ENCODE measurements at places on chromosomes 6 and 20.

GRCh38 chr6:109964949-109965348 lies 13.2 kb upstream of the GPR6 start:
- no peak for DNase-seq

DNA sequence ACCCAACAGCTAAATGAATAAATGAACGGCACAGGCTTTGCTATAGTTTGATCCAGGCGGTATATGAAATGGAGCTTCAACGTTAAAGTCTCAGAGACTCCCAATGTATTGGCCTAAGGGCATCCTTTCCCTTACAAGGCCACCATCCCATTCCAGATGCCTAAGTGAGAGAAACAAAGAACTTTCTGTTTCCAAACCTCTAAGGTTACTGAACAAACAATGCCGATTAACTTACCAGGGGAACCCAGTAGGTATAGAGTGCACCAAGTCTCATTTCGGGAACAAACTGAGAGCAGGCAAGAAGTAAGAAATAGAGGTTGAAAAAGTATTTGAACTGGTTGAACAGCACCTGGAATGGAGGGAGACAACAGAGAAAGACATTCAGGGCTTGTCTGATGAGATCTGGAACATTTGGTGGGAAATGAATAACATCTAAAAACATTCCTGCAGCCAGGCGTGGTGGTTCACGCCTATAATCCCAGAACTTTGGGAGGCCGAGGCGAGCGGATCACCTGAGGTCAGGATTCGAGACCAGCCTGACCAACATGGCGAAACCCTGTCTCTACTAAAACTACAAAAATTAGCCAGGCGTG lies 42.5 kb downstream of the ATP9A start:
- no peak for DNase-seq

GRCh38 chr6:110043366-110043994 lies 65.4 kb downstream of the GPR6 start:
- no peak for DNase-seq

DNA sequence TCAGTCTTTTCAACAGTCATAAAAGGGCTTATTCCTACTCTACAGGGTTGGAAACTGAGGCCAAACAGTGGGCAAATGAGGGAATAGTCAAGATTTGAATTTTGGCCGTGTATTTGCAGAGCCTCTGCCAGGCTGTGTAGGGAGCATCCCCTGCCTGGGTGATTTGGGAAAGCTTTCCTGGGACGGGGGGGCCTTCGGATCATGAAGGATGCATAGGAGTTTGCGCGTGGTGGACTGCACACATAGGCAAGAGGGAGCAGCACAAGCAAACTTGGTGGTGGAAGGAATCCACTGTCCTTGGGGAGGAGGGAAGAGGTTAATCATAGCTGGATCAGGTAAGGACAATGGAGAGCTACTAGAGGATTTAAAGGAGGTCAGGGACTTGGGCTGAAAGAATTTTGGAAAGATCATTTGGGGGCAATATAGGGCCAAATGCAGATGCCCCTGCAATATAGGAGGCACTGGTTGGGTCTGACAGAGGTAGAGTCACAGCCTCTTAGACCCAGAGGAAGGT lies 2.5 kb downstream of the PTPRA start:
- no peak for DNase-seq

DNA sequence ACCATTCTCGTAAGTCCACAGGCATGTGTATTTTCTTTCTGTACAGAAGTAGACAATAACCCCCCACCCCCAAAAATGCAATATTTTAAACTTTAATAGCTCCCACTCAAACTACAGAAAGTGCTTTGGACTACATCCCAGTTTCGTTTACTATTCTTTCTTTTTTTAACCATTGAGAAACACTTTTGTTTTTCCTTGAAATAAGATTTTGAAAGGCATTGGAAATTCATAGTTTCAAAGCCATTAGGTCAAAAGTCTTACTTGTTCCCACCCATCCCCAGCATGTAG lies 140.0 kb downstream of the KIF16B start:
- DNase-seq = no peak

GRCh38 chr20:17403461-17403860 lies 127.7 kb downstream of the BFSP1 start:
- DNase-seq = no peak

Measured in stimulated activated CD4-positive, alpha-beta T cell treated with anti-CD3 and anti-CD28 coated beads, Interleukin-1b, Interleukin-23, amount 100 ng/mL, for 1 hour (primary cell).